ENCODE measurements at places on chromosomes 11 and 22. TPM values are rescaled to one million over a fixed set of nuclear protein-coding genes. Genes with fewer than 3 reads are reported as not detected.

Gene HEPHL1
- 114 TPM for total RNA-seq

Gene JAML
- not detected for total RNA-seq

Gene MAPK12
- 20.4 TPM for total RNA-seq

Gene DDTL
- total RNA-seq: 0.61 TPM

Gene TESMIN
- 6.3 TPM for total RNA-seq

Gene OAF
- 17.3 TPM for total RNA-seq

Gene ACR
- total RNA-seq: not detected

Gene MFRP
- total RNA-seq: not detected

Gene MIOX
- not detected for total RNA-seq

Gene SLC36A4
- 7.6 TPM for total RNA-seq

Gene KCNK4
- total RNA-seq: not detected

Gene CCS
- total RNA-seq: 28.7 TPM

Gene FGF4
- total RNA-seq: not detected

Gene FDX1
- total RNA-seq: 10.6 TPM

Gene ART1
- not detected for total RNA-seq

Gene IL17REL
- not detected for total RNA-seq

Gene UPK3A
- total RNA-seq: not detected

Gene ZNRF3
- total RNA-seq: 5.9 TPM

Gene MS4A7
- total RNA-seq: not detected

Gene TTC36
- total RNA-seq: not detected

Gene OSM
- not detected for total RNA-seq

Gene OR10D3
- total RNA-seq: not detected

Gene CTSF
- total RNA-seq: 5.5 TPM

Gene OR51B5
- total RNA-seq: not detected

Gene PAMR1
- total RNA-seq: 0.68 TPM

Gene CCDC89
- total RNA-seq: 0.51 TPM

Gene GAB4
- total RNA-seq: not detected

Gene CHRDL2
- not detected for total RNA-seq

Gene UCP3
- total RNA-seq: 0.48 TPM

Gene DEUP1
- total RNA-seq: not detected

Gene RIMBP3B
- total RNA-seq: not detected

Gene PRAME
- total RNA-seq: not detected

Gene SIAE
- 7.9 TPM for total RNA-seq

Gene PLAAT2
- 0.20 TPM for total RNA-seq

Gene OR2AG2
- total RNA-seq: 0.03 TPM

Gene E2F8
- 4.4 TPM for total RNA-seq

Gene HPS5
- 20.1 TPM for total RNA-seq

Gene ACRV1
- not detected for total RNA-seq

Gene APOL3
- total RNA-seq: 0.85 TPM

Gene ENTHD1
- not detected for total RNA-seq

Gene ANGPTL5
- not detected for total RNA-seq

Gene SOX10
- 0.14 TPM for total RNA-seq

Gene MPEG1
- not detected for total RNA-seq

Gene TRIM51
- not detected for total RNA-seq

Gene ZC3H12C
- 12.6 TPM for total RNA-seq

Gene ADAMTS8
- total RNA-seq: not detected
